ENCODE measurements at places on chromosomes 5 and 9.
A peak's percentile ranks its signal among the peaks of the same experiment; 100 is the strongest.

- no peak for DNase-seq
These were observed 29.2 kb downstream of the NR2F1 start for GRCh38 chr5:93611976-93612854.

- DNase-seq, result no peak
These were observed 5.8 kb downstream of the OTP start for GRCh38 chr5:77632526-77633206.

DNA sequence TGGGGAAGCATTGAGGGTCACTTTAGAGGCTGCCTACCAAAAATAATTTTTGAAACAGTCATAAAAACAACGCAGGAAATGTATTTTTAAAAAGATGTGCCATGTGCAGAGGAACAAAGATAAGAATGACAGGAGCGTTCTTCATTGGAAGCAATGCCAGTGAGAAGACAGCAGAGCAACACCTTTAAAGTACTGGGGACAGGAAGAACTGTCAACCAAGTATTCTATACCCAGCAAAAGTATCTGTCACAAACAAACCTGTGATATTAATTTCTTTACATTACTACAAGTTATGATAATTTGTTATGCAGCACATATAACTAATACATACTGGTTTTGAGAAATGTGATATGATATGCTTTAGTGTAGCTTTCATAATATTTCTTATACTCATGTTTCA, 675.6 kb downstream of the IRX1 start:
- DNase-seq, result no peak

DNA sequence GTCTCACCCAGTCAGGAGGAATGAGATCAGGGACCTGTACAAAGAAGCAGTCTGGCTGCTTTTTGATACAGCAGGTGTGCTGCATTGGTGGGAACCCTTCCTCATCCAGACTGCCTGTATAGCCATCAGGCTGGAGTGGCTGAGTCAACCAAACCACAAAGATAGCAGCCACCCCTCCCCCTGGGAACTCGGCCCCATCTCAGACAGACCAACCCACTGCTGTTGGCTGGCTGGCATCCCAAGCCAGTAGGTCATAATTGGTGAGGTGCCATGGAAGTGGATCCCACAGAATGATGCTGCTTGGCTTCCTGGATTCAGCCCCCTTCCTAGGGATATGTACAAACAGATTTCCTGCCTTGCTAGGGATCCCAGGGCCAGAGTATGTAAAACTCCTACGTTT, 60.9 kb downstream of the YTHDC2 start:
- DNase-seq, result peak; percentile 94

DNA sequence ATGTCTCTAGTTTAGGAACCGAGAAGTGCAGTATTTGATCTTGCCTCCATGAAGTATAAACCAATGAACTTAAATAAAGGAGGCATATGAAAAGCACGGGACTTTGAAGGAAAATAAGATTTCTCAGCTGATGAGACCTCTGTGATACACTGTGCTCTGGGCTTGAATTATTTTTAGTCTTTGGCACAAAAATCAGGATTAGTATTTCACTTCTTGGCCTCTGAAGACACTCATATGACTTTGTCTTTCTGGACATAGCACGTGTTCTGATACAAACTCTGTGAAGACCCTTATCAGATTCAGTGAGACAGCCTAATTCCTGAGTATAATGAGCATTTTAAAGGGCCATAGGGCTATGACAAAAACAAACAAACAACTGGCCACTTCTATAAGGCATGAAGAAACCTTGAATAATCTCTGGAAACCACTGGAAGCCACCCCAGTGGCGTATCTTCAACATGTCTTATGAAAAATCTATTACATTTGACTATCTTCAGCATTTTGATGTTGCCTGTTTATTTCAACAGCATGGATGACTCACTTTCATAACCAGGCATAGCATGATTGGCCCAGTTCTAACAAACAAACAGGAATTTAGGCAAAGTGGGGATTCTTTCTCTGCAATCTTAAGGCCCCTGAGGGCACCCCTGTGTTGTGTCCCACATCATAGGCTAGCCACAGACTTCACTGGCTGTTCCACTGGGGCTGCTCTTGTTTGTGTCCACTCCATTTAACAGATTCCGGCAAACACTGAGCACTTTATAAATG, 90.3 kb upstream of the ZNF462 start:
- DNase-seq, result no peak

DNA sequence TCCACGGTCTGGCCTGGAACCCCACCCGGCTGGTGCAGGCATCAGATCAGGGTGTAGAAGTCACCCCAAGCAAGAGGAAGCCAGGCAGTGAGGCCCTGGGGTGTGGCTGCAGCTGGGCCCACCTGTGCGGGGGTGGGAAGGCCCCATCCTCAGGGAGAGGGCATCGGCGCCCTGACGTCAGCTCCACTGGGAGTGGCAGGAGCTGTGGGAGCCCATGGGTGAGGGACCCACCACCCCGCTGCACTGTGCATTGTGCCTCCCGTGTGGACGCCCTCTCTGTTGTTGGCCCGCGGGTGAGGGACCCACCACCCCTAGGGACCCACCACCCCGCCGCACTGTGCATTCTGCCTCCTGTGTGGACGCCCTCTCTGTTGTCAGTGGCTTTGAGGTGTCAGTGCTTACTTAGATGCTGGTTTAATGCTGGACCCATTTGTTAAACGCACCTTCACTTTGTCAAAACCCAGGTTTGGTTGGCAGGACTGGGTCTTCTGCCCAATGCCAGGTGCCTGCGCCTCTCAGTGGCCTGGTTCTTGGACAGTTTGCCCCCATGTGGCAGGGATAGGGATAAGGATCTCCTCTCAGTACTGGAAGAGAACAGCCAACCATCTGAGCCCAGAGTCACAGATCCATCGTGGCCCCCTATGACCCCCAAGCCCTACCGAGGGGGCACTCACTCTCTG, 6.9 kb upstream of the EXOC3 start:
- DNase-seq, result peak; percentile 23

GRCh38 chr5:176810687-176811501, 535 bp downstream of the UNC5A start:
- no peak for DNase-seq

- DNase-seq, result no peak
These were observed 473.1 kb downstream of the DIRAS2 start for GRCh38 chr9:90169490-90169889.

- DNase-seq, result no peak
These were observed 2.2 kb upstream of the PRRT1B start for GRCh38 chr9:131543141-131543540.

GRCh38 chr9:109289186-109289585, 31.7 kb downstream of the EPB41L4B start:
- no peak for DNase-seq

GRCh38 chr5:156124708-156125107, 202.3 kb upstream of the SGCD start:
- DNase-seq, result peak; percentile 67

DNA sequence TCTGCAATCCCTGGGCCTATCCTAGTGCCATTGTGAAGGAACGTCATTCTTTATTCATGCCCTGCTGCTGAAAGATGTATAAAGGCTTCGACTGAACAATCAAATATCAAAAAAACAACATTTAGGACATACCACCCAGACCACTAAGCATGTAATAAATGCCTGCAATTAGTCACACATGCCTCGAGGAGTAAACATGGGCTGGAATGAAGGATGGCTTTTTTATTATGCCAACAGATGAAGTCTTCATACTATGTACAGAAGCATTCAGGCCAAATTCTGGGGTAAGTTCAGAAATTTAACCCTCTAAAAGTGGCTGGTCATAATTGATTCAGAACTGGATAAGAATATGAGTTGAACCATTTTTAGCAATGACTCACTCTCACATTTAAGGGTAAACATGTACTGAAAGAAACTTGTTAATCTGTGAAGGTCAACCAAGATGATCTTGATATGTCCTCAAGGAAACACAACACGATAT, 38.1 kb downstream of the FAM240B start:
- peak; percentile 84 for DNase-seq

DNA sequence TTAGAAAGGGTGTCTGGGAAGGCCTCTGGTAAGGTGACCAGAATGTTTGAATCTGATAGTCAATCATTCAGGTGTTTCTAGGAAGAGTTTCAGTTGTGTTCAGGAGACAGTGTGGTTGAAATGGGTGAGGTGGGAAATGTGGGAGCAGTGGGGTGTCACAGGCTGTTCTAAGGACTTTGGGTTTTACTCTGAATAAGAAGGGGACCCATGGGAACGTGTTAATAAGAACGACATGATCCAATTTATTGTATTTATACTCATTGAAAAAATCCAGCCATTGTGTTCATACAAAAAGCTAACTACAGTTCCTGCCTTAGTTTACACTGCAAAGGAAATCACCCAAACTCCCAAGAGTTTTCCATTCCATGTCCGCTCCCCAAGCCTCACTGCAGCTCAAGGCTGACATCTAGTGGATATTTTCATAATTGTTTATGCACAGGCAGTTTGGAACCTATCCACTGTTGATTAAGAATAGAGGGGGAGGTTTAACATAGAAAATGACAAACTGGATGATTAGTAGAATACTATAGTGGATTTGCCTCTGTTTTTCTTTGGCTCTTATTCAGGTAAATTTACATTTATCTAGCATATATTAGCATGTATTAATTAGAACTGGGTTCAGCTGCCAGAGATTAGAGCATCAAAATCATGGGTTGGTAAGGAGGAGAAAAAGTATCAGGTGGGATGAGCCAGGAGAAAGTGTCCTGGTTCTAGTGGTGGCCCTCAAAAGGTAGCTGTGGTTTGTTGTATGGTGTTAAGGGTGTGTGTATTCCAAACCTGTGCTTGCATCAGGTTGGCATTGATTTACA, 17.7 kb downstream of the CAVIN4 start:
- peak; percentile 67 for DNase-seq

DNA sequence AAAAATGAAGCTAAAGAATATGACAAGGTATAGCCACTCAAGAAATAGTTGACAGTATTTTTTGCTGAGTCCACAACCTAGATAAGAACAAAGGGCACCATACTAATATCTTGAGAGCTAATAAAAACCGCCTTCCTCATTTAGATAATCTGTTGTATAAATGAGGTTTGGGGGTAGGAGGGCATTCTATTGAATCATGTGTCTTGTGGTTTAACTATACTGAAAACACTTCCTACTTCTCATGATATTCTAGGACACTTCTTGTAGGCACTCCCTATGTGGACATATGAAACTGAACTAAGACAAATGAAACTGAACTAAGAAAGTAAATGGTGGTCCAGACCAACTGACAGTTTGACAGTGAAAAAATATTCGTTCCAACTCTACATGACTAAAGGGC, 1268.5 kb upstream of the C9orf72 start:
- no peak for DNase-seq

GRCh38 chr5:52342361-52342760, 445.4 kb upstream of the ITGA1 start:
- DNase-seq, result no peak

GRCh38 chr5:149771216-149771980, 41.3 kb downstream of the PPARGC1B start:
- no peak for DNase-seq

DNA sequence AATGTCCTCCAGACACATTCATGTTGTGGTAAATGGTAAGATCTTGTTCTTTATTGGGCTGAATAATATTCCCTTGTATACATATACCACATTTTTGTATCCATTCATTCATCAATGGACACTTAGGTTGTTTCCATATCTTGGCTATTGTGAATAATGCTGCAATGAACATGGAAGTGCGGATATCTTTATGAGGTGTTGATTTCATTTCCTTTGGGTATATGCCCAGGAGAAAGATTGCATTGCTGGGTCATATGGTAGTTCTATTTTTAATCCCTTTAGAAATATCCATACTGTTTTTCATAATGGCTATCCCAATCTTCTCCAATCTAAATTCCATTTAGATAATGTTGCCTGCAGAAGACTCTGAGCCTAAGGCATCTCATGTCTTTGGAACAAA, 78.0 kb upstream of the TNC start:
- DNase-seq, result peak; percentile 54

DNA sequence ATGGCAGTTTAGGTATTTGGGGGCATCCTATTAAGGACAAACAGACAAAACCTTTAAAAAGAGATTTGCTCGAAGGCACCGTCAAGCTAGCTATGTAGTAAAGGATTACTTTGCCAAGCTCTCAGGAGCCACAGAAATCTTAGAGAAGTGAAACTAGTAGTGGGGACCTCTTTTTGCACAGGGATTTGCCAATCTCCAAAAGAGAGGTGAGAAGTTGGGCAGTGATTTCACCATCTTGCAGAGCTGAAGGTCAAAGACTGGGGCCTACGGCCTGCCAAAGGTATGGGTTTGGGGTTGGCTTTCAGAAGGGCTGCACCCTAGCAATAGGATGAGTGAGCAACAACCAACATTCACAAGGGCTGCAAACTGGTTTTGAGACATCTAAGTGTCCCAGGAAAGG, 1.6 kb upstream of the FCN1 start:
- no peak for DNase-seq

GRCh38 chr5:181204826-181205760, at the start of gene TRIM7:
Gene TRIM7, minus strand, starts transcription at chr5:181205196. Its CDS starts 86 bp downstream, at chr5:181205110.
- no peak for DNase-seq

DNA sequence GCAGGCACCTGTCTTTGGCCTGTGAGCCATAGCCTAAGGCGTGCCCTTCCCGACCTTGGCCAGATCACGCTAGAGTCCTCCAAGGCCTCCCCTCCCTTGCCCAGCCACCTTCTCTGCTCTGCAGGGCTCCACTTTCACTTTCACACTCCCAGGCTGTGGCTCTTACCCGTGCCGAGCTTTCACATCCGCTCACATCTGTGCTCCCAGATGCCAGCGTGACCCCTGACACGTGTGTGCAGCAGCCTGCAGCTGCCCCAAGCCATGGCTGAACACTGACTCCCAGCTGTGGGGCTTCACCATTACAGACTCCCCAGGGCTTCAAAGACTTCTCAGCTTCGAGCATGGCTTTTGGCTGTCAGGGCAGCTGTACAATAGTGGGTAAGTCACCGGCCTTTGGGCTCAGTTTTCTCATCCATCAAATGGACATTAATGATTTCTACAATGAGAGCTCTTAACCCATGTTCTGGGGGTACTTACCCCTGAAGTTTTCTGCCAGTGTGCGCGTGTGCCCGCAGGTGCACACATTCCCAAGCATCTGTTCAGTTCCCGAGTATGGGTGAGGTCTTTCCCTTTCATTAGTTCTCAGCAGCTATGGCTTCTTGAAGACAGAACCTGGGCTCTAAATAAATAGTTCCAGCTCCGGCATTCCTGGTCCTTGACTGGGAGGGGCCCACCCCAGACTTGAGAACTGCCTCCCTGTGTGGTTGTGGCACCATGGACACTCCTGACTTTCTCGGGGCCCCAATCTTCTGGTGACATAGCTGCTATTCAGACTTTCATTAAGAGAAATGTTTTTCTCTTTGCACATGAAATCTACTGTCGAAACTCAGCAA, 118.6 kb downstream of the RGS3 start:
- DNase-seq, result peak; percentile 45

Measured in fibroblast of upper back skin (primary cell).